ENCODE measurements at places on chromosomes 16 and 17.

DNA sequence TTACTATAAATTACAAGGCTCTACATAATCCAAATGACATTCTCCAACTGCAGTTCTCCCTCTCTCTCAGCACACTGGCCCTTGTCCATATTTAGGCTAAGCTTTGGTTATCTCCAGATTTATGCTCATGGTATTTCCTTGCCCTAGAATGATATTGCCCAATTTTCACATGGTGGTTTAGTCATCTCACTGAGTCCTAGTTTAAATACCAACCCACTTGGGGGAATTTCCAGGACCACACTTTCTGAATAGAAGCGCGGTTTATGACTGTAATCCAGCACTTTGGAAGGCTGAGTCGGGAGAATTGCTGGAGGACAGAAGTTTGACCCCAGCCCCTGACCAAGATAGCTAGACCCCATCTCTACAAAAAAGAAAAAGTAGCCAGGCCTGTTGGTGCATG, 280.1 kb upstream of the MON1B start:
- DNase-seq, result no peak

DNA sequence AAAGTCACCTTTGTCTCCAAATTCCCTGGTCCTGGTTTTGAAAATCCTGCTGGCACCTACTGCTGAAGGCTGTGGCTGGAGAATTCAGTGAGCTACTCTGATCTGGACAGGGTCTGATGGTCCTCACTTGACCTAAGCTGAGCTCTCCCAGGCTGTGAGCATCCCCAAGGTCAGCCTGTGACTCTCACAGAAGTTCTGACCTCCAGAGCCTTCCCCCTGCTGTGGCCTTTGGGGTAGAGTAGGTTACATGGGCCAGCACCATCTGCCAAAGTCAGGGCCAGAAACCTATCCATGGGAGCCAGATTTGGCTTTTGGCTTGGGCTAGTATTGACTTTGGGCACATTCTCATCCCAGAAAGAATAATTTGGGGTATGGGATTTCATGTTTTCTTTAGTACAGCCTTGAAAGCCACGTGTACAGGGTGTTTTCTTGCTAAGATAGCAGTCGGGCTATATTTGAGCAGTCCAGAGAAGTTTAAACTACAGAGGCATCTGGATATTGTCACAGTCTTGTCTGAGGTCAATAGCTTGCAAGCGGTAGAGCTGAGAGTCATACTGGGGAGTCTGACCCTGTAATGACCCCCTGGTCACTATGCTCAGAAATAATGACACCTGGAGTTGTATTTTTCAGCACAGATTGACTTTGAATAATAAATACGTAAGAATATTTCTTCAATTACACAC, 6.2 kb upstream of the AGRP start:
- no peak for DNase-seq

GRCh38 chr17:61205401-61205800, 194.2 kb upstream of the TBX2 start:
- no peak for DNase-seq

- DNase-seq, result no peak
These were observed 146.1 kb upstream of the HSBP1 start for GRCh38 chr16:83661656-83662055.

DNA sequence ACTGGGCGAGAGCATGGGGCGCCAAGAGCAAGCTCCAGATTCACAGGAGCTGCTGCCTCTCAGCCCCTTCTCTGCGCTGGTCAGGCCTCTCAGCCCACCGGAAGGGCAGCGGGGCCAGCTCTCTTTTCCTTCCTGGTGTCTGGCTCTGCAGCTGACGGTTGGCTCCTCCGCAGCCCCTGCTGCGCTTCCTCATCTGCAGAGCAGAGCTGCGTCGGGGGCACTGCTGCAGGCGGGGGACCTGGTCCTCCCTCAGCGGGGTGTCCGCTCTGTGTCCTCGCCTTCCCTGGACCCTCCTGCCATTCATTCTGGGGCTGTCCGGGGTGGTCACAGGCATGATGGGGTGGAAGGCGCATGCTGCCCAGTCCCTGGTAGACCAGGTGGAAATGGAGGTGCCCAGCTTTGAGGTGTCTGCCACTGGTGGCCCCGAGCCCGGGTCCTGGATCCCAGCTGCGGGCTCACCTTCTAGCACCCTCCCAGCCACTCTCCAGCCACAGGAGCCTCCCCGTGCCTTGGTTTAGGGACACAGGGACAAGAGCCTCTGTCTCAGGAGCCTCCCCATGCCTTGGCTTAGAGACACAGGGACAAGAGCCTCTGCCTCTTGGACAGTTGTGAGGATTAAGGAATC, 84.8 kb downstream of the IRF8 start:
- no peak for DNase-seq

DNA sequence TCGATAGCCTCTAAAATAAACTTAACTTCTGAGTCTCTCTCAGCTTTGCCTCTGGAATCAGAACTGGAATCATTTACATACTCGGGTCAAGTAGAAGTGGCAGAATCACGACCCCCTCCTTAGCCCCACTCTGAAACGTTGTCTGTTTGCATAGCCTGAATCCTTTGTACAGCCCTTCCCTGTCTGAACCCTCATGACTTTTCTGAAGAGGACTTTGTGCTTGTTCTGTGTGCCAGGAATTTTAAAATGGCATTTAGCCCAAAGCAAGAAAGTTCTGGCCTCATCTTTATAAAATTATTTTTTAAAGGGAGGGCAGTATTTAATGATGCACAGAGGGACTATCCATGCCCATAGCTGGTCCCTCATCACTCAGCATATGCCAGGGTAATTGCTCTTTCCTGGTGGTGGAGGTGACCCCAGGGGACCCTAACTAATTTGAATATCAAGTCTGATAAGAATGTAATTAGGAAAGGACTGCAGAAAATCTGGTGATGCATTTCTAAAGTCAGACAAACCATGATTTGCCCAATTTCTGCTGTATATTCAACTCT, 342.7 kb upstream of the TNRC6C start:
- DNase-seq, result no peak

DNA sequence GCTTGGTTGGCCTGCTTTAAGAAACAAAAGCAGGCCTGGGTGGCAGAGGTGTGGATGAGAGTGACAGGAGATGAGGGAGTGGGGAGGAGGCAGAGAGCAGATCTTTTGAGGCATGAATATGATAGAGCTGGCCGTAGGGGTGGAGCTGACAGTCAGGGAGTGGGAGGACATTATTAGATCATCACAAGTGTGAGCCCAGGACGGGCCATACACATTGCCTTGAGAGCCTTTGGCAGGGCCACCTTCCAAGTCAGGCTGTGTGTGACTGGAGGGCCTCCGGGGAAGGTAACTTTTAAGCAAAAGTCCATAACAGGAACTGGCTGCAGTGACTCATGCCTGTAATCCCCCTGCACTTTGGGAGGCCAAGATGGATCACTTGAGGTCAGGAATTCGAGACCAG, 26.3 kb downstream of the GINS3 start:
- DNase-seq, result no peak

DNA sequence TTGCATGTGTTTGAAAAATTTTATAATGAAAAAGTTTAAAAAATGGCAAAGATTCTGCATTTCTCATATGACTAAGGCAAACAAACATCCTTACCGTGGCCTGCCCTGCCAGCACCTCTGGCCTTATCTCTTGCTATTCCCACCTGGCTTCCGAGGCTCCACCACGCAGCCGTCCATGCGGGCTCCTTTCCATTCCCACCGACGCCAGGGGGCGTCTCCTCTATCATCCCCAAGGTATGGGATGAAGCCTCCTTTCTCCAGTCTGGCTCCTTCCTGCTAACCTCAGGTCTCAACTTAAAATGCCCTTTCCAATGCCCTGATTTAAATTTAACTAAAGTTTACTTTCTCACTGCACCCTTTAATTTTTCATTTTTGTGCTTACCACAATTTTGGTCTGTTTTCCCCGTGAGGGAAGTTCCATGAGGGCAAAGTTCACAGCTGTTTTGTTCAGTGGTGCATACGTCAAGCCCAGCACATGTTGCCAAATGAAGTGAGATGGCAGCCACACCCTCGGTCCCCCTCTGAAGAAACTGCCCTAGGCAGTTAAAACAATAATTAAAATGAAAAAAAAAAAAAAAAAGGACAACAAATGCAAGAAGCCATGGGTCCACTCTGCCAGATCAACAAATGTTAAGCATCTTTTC, 13.3 kb upstream of the SDK2 start:
- DNase-seq, result peak; percentile 47
